ENCODE measurements at places on chromosomes 4 and X.

DNA sequence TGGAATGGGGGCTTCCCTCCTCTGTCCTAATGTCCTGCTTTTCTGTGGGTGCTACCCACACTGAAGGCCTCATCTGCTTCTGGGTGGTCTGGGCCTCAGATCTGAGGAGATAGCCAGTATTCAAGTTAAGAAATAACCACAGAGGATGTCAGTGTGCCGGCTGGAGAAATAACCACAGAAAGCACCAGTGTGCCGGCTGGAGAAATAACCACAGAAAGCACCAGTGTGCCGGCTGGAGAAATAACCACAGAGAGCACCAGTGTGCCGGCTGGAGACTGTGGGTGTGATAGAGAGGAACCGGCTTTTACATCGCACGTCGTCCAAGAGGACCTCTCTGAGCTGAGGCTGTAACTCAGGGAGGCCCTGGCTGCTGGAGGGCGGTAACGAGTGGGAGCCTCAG, 65.7 kb upstream of the PSAPL1 start:
- no peak for DNase-seq

- DNase-seq, result no peak
These were observed 226.1 kb upstream of the F9 start for GRCh38 chrX:139304471-139304870.

GRCh38 chrX:150870487-150871340, 27.8 kb downstream of the CD99L2 start:
- no peak for DNase-seq

DNA sequence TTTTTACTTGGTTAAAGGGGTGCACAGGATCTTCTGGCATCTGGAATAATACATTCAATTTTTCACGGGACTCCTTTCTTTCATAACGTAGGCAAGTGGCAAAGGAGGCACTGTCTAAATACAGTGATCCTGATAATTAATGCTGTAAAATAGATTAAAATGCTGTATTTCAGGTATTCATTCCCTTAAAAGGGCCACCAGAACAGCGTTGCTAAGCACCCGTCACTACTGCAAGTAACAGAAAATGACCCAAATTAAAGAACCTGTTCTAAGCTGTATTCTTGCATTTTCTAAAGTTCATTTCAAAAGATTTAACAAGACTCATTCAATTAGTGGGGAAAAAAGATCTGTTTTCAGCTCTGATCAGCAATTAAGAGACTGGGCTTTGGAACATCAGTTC, 208.2 kb downstream of the TENM3 start:
- DNase-seq, result no peak

GRCh38 chr4:77652237-77652897, 46.7 kb downstream of the CXCL13 start:
- no peak for DNase-seq

DNA sequence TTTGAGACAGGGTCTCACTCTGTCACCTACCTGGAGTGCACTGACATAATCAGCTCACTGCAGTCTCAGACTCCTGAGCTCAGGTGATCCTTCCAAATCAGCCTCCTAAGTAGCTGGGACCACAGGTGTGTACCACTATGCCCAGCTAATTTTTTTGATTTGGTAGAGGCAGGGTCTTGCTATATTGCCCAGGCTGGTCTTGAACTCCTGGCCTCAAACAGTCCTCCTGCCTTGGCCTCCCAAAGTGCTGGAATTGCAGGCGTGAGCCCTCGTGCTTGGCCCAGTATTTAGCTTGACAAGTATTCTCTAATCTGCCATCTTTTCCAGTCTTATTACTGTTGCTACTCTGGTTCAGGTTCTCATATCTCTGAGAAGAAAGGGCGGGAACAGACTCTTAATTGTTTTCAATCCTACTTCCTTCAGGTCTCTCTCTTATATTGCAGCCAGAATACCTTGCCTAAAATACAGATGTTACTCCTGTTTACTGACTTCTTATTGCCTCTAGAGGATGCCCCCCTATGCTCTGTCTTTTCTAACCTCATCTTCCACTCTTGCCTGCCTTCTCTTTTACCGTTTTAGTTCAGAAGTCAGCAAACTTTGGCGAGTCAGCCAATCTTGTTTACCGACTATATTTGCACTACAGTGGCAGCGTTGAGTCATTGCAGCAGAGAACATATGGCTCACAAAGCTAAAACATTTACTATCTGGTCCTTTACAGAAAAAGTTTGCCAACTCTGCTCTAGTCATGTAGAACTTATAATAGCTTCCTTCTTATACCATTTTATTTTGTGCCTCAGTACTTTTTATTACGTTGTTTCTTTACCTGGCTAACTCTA, 19.0 kb downstream of the MRPL1 start:
- DNase-seq, result no peak
